ENCODE measurements at places on chromosomes 16 and 17.

GRCh38 chr16:71327720-71328119 lies 30.8 kb upstream of the CALB2 start:
- no peak overlapping the region for H3K27ac ChIP-seq
- no peaks in the 10 kb centered on the region for H3K27me3 ChIP-seq
- H3K4me3 ChIP-seq, result no peak overlapping the region
- DNase-seq, result no peak
- no peaks in the 10 kb centered on the region for H3K4me1 ChIP-seq
- no peaks in the 10 kb centered on the region for H3K36me3 ChIP-seq

DNA sequence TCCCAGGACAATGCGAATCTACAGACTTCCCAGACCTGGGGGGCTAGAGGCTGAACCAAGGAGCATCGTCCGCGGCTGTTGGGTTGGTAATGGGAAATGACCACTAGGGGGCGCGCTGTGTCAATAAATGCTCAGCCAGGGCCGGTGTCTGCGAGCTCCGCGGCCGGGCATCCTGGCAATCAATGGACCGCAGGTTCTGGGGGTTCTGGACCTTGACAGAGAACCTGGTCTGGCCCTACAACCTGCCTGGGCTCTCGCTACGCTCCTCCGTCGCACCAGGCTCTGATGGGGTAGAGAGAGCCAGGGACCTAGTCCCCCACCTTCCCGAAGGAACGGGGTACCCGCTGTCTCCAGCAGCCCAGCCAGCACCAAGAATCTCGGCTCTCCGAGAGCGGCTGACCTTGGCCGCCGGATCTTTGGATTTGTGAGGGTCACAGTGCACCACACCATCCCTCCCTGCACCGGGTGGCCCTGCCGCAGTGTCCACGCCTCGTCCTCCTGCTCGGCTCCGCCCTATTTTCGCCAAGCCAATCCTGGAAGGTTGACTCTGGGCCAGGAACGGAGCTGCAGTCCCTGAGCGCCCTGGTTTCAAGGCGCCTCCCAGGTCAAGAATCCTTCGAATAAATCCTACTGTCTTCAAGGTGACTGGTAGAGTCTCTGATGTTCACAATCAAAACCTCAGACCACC lies 20.4 kb upstream of the BEAN1 start:
- H3K27me3 ChIP-seq, result no peaks in the 10 kb centered on the region
- peak; percentile 88 for DNase-seq
- H3K36me3 ChIP-seq, result no peaks in the 10 kb centered on the region
- no peak overlapping the region for H3K27ac ChIP-seq
- H3K4me3 ChIP-seq, result peak overlapping the region; percentile 33

DNA sequence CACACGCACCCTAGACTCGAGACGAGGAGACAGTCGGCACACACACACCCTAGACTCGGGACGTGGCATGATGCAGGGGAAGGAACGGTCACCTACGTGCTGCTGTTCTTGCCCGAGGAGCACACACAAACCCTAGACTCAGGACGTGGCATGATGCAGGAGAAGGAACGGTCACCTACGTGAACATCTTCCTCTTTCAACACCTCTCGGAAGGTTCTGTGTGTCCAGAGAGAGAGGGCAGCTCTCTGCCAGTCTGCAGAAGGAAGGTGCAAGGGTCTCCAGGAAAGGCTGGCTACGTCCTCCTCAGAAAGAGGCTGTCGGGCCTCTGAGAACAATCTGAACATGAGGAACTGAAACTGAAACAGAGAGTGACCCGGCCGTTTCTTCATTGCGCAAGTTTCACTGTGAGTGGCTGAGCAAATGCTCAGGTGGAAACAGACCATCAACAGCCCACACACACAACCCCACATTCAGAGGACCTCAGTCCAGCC lies 43.4 kb downstream of the ZNF276 start:
- H3K4me1 ChIP-seq, result peaks cover 15% of the 10 kb centered on the region
- peak overlapping the region; percentile 43 for H3K4me3 ChIP-seq
- H3K36me3 ChIP-seq, result peaks cover 23% of the 10 kb centered on the region

DNA sequence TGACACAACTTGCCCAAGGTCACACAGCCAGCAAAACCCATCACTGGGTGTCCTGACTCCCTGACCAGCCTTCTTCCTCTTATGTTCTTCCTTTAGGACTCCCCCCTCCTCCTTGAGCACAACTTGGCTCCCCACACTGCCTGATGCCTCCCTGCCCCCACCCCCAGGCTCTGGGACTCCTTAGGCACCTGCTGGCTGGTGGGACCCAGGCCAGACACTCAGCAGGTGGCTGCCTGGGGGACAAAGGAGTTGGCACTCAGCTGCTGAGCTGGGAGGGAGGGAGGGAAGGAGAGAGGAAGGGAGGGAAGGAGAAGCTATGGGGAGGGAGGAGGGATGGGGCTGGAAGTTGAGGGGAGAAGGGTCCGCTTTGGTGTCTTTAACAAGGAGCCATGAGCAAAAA lies 8.0 kb downstream of the SEZ6 start:
- H3K27me3 ChIP-seq, result no peaks in the 10 kb centered on the region
- H3K27ac ChIP-seq, result no peak overlapping the region
- no peak for DNase-seq
- H3K4me1 ChIP-seq, result no peaks in the 10 kb centered on the region
- H3K36me3 ChIP-seq, result no peaks in the 10 kb centered on the region
- no peak overlapping the region for H3K4me3 ChIP-seq

DNA sequence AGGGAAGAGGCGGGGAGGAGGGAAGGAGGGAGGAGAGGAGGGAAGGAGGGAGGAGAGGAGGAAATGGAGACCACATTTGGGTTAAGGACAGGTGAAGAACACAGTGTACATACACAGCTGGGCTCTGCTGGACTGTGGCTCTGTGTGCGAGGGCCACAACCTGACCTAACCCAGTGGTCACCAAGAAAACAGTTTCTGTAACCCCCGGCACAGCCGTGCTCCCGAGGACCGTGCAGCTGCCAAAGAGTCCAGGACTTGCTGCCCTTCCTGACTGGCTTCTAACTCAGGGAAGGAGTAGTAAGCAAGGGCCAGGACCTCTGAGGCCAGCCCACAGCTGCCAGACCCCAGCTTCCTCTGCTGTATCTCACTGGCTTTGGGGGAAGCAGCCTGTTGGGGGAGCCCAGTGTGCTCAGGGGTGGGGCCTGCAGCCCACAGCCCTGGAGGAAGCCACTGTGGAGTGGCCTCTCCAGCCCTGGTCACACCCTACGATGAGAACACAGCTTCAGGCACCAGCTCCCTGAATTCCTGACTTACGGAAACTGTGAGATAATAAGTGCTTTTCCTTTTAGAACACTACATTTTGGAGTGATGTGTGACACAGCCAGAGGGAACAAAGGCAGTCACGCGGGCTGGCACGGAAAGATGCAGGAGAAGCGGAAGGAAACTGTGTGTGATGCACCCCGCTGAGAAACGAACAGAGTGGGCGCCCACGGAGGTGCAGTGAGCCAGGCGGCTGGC lies 32.3 kb downstream of the SLC7A5 start:
- peaks cover 100% of the 10 kb centered on the region for H3K4me1 ChIP-seq
- peaks cover 69% of the 10 kb centered on the region for H3K36me3 ChIP-seq
- H3K27ac ChIP-seq, result no peak overlapping the region
- no peak overlapping the region for H3K4me3 ChIP-seq
